Cerebellum (tissue), 4 donors: ENCODE measurements at places on chromosomes 4 and X.

DNA sequence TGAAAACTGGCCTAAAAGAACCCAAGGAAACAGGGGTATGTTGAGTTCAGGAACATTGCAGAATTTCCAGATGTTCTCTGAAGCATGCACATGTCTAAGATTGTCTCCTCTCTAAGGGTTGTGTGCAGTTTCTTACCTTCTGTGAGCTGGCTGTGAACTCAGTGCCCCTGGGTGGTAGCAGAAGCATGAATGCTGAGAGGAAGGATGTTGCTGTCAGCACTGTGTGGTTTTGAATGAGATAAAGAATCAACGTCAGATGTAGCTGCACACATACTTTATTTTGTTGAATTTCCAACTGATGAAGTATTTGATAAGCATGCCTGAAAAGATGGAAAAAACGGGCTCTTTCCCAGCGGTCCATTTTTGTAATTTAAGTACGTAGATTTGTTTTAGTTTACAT is 23.8 kb upstream of the CD38 start:
- no peak for DNase-seq

DNA sequence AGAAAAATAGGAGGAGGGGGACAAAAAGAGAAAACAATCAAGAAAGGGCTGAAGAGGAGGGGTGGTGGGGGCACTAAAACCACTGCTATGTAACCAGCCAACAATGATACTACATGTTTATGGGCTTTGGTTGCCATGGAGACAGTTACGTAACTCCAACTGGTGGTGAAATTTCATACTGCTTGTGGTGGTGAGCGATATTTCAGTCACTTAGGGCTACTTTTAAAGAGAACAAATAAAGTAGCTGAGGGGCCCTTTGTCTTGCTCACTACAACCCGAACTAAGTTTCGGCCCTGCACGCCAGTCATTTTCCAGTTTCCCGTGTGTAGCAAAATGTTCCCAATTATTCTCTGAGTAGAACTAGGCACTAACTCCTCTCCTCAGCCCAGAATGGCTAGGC is 275.2 kb upstream of the EDA2R start:
- DNase-seq: no peak

DNA sequence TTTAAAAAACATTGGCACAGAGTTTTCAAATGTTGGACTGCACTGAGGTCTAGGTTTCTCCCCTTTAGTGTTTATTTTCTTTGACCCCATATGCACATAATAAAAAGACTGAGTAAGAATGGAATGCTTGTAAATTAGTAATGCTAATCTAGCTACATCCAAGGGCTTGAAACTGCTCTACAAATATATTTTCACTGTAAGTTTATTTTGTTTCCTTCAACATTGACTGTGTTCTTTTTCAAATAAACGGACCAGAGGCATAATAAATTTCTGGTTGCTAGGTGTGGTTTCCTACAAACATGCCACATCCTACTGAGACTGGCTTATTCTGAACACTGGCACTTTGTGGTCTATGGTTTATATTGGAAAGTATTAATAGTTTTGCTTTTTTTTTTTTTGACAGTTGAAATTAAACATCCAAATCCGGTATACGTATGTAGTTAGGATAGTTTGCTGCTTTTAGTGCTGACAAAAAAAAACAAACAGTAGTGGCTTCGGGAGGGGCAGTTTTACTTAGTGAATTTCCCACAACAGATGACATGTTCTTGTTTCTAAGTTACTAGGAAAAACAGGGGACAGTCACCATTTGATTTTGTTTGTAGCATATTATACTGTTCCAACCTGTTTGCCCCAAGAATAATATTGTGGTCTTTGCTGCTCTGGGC is 13.2 kb downstream of the CA5B start:
- no peak for DNase-seq

DNA sequence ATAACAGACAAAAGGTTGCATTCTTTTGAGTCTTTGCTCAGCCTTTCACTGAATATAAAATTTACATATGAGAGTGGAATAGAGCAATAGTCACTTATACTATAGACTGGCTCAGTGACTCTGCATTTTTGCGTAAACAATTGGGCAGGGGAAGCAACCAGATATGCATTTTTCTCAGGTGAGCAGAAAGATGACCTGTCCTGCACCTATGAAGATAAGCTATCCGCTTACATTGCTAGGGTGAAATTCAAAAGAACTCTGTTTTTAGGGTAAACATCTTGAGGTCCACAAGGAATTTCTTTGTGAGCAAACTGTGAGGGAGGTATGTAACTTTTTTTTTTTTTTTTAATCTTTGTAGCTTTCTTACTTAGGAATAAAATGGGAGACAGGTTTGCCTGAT is 602.4 kb upstream of the PRKX start:
- no peak for DNase-seq

GRCh38 chr4:8737075-8737474 is 134.6 kb downstream of the HMX1 start:
- DNase-seq: no peak

DNA sequence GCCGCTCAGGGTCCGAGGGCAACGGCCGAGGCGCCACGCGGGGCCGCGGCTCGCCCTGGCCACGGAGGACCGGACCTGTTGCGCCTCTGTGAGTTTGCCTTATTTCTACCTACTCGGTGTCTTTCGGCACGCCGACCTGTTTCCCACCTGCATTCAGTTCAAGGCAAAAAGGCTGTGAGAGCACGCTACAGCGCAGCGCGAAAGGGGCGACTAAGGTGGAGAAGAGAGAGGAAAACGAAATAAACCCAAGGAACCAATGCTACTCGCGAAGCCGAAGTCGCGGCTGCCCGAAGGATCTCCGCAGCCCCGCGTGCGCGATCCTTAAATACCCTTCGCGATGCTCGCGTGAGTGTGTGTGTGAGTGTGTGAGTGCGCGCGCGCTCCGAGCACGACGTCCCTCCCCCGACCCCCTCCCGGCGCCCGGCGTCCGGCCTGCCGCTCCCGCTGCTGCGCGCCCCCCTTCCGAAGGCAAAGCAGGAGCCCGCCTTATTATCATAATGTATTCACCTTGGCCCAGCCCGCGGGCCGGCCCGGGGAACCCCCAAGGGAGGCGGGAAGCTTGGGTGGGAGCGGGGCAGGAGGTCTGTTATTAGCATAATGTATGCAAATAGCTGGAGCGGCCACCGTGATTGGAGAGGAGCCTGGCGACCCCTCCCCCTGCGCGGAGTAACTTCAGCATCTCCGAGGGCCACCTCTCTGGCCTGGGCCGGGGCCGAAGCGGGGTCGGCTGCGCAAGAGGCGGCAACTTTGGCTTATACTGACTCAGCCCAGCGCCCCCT is at the start of gene COL25A1:
Gene COL25A1 (minus strand): TSS at position 298 of the 779 bp plus-strand sequence.
- DNase-seq: no peak

- no peak for DNase-seq
These were observed 133.9 kb downstream of the EGF start for GRCh38 chr4:110046588-110047049.

- DNase-seq: no peak
These were observed 415.0 kb downstream of the BCOR start for GRCh38 chrX:39682778-39683177.

GRCh38 chr4:116585246-116585645 is 500.1 kb downstream of the TRAM1L1 start:
- no peak for DNase-seq

DNA sequence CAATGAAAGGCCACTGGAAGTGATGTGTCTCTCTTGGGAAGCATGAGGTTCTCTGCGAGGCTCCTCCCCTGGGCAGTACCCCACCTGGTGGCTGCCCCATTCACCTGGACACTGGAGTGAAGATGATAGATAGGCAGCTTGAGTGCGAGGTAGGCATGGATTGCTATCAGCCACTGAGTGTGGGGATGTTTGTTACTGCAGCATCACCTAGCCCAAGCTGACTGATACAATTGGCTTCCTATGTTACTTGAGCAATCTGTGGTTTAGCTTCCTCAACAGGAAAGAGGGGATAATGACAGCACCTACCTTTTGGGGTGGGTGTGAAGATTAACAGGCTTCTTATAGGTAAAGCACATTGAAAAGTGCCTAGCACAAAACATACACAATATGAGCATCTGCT is 30.8 kb downstream of the ADRA2C start:
- DNase-seq: no peak

- DNase-seq: no peak
These were observed 258.8 kb downstream of the GPC3 start for GRCh38 chrX:133726642-133727041.

DNA sequence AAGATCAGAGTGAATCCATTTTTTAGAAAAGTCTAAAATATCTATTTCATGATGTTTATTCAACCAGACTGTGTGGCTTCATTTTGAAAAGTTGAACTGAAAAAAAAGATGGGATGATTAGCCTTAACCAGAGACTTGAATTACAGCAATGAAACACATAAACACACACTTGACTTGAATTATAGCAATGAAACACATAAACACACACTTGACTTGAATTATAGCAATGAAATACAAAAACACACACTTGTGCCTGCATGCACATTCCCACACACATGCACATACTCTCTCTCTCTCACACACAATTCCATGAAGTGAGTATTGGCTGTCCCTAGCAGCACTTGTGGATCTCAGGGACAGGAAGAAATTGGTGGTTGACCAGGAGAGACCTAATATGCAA is 286.8 kb downstream of the USP46 start:
- DNase-seq: no peak

- DNase-seq: no peak
These were observed 551.7 kb upstream of the AMOT start for GRCh38 chrX:113392355-113392754.

GRCh38 chrX:8879750-8880149 is 78.6 kb upstream of the FAM9A start:
- no peak for DNase-seq

DNA sequence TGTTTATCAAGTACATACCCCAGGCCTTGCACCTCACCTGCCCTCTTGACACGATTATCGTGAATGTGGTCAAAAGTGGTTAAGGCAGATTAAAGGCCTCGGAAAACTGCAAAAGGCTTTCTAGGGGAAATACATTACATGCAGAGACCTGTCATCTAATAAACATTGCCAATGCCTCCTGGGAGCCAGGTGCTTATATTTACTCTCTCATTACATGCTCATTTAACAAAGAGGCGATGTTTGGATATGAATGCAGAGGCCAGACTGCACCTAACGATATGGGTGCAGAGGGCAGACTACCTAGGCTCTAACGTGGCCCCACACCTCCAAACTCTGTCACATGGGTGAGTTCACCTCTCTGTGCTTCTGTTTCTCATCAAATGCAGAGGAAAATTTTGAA is 14.5 kb downstream of the CRMP1 start:
- no peak for DNase-seq

DNA sequence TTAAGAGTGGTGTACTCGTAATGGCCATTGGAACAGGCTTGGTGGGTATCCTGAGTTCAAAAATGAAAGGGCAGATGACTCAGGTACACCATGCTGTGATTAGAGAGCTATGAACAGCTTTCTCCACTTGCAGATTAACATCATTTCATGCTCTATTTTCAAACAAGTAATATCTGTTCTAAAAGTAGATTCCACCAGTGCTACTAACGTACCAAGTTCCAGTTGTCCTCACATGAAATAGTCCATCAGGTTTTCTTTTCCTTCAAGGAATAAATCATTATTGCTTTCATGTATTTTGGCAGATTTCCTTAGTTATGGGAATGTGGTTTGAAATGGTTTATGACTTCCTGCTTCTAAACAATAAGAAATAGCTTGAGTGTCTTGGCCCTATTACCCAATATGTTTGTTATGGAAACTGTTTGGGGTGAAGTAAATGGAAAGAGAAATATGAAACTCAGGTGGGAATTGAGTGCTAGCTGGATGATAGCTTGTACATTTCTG is 49.9 kb downstream of the PCDH7 start:
- DNase-seq: no peak

DNA sequence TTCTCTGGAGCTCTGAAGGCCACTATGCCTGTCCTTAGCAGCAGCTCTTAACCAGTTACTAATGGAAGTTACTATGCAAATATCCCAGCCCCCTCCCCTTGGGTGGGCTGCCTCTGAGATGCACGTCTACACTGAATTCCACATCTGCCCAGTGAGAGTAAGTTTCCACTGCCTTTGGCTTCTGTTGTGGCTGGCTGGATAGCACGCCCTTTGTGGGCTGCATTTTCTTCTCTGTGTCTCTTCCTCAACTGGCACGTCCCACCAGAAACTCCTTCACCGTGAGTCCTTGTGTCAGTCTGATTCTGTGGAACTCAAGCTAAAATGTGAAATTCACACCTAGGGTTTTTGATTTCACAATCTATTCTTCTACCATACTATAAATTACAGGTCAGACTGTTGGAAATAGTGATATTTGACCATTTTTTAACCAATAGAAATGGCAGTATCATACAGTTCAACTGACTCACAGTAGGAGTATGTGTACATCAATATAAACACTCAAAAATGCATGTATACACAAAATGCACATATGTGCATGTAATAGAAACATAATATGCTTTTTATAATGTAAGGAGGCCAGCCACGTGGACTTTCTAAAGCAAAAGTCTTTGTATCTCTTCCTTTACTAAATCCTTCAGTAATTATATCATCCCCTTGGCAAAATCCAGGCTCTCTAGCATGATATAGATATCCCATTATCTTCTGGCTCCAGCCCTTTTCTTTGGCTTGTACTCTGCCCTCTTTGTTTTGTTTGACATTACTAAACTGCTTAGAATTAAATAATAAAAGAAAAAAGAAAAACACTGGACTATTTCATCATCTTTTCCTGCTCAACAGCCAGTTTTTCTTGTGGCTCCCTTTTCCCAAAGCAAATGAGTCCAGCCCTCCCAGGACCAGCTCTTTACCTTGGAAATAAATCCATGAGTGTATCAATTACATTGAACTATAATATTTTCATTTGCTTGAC is 33.2 kb upstream of the LDB2 start:
- DNase-seq: no peak

- no peak for DNase-seq
These were observed 154.9 kb upstream of the TECRL start for GRCh38 chr4:64564126-64564525.

DNA sequence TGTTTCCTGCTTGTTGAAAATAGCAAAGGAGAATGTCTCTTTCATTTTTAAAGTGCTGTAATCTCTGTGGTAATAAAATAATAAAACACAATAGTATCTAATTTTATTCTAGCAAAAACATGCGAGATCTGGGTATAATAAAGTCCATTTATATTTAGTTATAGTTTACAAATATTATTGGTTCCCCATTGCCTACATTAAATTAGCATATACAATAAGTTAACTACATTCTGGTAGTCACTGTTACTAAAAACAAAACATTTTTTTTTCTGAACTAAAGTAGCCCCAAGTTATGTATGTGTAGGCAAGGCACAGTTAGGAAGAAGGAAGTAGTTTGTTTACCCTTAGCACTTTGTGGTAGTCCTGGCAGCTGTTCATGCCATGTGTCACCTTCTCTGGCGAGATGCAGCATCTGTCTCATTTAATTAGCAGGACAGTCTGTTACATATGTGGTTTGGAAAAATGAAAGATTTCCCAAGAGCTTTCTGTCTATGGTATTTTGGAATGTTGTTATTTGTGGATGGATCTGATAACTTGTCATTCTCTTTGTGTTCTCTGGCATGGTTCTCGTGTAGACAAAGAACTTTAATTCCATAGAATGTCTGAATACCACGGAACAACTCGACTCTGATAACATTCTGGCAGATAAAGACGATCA is 231.3 kb upstream of the PITX2 start:
- DNase-seq: no peak
